ENCODE measurements at places on chromosomes 3 and 15. TPM values are rescaled to one million over a fixed set of nuclear protein-coding genes. Genes with fewer than 3 reads are reported as not detected.
A peak's percentile ranks its signal among the peaks of the same experiment; 100 is the strongest.

Gene C3orf80
- total RNA-seq: not detected

Gene MST1R
- total RNA-seq: 1.1 TPM

Gene IQCF5
- not detected for total RNA-seq

Gene CRYBG3
- total RNA-seq: 5.1 TPM

Gene COX5A
- 426 TPM for total RNA-seq

Gene FEZF2
- total RNA-seq: not detected

Gene SEC62
- total RNA-seq: 12.2 TPM

Gene GOLGA6L4
- total RNA-seq: not detected

Gene PPP1R14D
- total RNA-seq: not detected

Gene DTWD1
- 29.3 TPM for total RNA-seq

Gene AMIGO3
- total RNA-seq: not detected

Gene PTH1R
- total RNA-seq: not detected

DNA sequence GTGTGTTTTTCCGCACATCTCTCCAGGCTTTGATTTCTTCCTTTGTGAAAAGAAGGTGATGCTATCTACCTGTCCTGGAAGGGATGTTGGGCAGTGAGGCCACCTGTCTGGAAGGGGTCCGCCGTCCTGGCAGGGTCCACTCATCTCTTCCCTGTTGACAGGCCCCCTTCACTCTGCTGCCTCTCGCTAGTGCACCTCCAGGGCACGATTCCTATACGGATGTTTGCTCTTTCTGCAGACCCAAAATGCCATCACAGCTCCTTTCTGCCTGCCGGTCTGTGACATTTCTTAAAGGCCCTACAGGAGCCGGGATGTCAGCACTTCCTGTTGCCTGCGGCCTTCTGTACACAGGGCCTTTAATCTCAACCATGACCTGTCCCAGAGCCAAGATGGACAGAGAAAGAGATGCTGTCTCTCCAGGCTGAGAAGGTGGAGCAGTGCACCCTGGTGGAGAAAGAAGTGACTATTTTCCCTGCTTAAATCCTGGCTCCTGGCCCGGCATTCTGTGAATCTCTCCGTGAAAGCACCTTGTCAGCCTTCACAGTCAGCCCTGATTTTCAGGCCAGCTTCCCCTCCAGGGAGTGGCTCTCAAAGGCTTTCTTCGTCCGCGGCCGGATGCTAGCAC lies 7.4 kb downstream of the FAM3D start:
- DNase-seq: peak; percentile 51

DNA sequence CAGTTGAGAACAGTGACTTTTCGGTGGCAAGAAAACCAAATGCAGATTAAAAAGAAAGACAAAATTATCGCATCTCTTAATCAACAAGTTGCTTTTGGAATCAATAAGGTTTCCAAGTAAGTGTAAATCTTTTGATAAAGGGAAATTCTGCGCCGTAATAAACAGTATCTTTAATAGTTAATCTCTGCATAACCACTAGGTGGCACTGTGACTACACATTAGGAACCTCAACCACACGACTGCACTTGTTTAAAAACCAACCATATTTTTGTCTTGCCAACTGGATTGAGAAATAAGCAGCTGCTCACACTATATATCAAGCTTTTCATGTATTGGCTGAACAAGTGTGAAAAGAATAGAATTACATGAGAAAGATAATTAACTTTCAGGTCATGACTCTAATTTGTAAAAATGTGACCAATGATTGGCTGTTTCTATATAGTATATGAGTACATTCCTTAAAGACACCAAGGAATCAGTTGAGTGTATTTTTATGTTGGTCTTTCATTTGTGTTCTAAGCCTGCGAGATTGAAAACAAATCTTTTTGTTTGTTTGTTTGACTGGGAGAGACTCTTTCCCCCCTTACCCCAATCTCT lies 72.7 kb downstream of the DZIP3 start:
- peak; percentile 30 for DNase-seq

DNA sequence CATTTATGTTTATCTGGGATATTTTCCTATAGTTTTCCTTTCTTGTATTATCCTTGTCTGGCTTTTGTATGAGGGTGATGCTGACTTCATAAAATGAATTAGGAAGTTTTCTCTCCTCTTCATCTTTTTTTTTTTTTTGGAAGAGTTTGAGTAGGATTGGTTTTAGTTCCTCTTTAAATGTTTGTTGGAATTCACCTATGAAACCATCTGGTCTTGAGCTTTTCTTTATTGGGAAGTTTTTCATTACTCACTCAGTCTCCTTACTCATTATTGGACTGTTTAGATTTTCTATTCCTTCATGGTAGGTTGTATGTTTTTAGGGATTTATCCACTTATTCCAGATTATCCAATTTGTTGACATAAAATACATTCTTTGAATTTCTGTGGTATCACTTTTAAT lies 18.7 kb upstream of the MASP1 start:
- no peak for DNase-seq

- DNase-seq: no peak
Observed at GRCh38 chr15:61987824-61988223, 72.4 kb downstream of the VPS13C start.

DNA sequence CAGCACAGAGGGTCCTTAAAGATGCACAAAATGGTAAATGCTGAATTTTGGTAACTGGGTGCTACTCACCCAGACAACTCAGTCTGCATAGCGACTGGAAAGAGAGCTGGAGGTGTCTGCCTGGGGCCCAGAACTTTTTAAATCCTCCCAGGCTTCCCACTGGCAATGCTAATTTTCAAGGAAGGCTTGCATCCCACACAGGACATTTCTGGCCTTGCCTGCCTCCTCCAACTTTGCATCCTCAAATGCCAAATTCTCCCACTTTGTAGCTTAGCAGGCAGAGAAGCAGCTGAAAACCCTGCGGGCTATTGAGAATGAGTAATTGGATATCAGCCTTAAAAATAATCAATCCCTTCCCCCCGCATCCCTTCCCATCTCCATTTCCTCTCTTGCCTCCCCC lies 656.6 kb upstream of the ADAMTS9 start:
- no peak for DNase-seq

DNA sequence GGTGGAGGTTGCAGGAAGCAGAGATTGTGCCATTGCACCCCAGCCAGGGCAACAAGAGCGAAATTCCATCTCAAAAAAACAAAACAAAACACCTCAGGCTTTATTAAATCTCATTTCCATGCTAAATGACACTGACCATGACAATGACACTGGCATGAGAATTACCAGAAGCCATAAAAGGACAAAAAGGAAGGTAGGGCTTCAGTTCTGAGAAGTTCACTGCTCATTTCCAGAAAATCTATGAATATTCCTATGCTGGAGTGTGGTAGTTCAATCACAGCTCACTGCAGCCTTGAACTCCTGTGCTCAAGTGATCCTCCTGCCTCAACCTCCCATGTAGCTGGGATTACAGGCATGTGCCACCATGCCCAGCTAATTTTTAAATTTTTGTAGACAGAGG lies 44.7 kb downstream of the PCNP start:
- no peak for DNase-seq

- no peak for DNase-seq
Observed at GRCh38 chr3:70177881-70178645, 134.4 kb downstream of the MDFIC2 start.

GRCh38 chr3:60992395-60992794 lies 258.9 kb downstream of the FHIT start:
- DNase-seq: no peak

DNA sequence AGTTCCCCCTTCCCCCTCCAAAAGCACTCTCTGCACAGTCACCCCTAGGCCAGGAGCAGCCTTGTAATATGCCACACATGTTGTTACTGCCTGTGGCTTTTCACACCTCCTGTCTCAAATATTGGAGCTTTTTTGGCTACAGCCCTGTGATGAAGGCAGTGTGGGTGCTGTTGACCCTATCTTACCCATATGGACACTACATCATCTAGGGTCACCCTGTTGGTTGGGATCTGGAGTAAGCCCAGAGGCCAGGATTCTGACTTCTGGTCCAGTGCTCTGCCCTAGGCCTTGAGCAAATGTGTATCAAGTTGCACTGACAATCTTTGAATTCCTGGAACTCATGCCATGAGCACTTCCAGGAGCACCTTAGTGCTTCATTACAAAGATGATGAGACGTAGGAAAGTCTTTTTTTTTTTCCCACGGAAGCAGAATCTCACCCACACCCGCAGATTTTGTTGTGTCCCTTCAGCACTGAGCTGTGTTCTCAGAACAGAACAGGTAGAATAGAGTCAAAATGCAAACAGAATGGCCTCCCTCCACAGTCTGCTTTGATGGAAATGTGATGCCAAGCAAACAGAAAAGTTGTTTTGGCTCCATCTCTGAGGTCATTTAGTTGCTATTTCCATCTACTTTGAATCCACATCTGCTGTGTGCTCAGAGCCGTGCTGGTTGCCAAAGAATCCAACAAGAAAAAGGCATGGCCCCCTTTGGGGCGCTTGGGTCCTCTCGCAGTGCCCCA lies 49.6 kb downstream of the SMAD3 start:
- no peak for DNase-seq

DNA sequence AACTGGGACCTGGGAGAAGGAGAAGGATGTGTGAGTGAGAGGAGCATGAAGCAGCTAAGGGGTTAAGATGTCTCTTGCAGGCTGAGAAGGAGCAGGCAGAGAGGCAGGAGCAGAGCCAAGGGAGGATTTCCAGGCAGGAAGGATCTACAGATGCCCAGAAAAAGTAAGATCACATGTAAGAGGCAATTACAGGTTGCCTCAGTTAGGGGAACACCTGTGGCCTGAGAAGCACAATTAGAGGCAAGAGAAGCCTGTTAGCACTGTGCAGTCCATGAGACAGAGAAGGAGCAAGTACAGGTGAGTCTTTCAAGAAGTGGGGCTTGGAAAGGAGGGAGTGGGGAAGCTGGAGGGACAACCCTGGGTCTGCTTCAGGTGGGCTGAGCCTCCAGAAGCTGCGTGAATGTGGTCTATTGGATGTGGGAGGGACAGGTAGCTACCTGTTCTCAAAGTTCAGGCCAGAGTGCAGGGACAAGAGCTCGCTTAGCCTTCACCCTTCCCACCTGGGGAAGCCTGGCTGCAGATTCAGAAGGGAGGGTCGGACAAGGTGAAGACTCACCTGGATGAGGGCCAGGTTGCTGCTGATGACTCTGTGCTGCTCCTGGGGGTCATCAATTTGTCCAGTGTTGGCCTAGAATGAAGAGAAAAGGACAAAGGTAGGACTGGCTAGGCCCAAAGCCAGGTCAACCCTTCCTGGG lies 50.7 kb downstream of the SLC41A3 start:
- no peak for DNase-seq

DNA sequence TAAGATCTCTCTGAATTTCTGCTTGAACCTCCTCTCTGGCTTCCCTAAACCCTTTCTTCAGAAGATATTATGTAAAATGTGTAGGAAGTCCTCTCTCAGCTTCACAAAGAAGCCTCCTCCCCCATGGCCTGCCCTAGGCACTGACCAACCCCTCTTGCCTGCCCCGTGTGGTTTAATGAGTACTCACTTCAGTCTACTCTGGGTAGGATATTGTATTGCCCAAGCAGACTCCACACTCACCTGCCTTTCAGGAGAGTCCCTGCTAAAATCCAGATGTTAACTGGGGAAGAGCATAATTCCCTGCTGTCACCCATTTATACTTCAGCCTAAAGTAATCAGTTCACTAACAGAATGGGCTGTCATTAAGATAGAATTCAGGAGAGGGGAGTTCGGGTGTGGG lies 2.6 kb upstream of the AGBL1 start:
- no peak for DNase-seq

DNA sequence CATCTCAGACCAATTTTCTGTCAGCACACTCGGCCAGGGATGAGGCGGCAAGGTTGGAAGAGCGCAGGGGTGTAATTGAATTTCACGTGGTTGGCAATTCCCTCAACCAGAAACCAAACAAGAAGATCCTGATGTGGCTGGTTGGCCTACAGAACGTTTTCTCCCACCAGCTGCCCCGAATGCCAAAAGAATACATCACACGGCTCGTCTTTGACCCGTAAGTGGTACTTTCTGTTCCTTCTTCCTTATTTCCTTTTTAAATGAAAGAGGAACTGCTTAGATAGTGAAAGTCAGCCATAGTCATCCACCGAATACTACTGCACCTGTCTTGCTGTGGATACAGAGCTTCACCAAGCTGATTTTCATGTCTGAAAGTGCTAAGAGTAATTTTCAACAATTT lies 60.1 kb downstream of the SGO1 start:
- DNase-seq: no peak

GRCh38 chr3:58463181-58463941 lies 28.5 kb upstream of the KCTD6 start:
- peak; percentile 86 for DNase-seq

GRCh38 chr3:141257961-141258360 lies 26.3 kb downstream of the PXYLP1 start:
- DNase-seq: no peak

GRCh38 chr3:162996368-162996767 lies 1499.8 kb downstream of the OTOL1 start:
- no peak for DNase-seq

DNA sequence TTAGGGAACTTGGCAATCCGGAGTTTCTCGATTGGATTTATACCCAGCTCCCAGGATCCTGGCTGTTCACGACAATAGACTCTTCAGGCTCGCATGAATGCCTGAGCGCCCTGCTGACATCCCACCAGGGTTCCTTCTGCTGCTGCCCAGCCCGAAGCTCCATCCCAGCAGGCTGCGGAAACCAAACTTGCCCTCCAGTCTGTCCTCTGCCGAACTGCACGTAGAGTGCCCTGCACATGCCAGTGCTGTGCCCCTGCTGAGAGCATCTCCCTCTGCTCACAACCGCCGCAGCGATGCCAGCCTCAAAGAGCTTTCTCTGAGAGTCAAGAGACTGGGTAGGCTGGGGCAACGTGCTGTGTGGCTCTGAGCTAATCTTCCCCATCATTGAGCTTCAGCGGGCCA lies 6.9 kb downstream of the ADAMTS7 start:
- no peak for DNase-seq

GRCh38 chr3:81277853-81278252 lies 483.6 kb downstream of the GBE1 start:
- no peak for DNase-seq

- DNase-seq: no peak
Observed at GRCh38 chr3:38227989-38228388, 37.6 kb upstream of the SLC22A13 start.

DNA sequence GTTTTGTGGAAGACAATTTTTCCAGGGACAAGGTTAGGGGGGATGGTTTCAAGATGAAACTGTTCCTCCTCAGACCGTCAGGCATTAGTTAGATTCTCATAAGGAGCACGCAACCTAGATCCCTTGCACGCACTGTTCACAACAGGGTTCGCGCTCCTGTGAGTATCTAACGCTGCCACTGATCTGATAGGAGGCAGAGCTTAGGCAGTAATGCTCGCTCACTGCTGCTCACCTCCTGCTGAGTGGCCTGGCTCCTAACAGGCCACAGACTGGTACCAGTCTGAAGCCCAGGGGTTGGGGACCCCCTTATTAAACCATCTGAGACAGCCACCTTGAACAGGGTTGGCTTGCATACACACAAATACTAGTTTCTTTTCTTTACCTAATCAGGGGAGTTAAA lies 13.5 kb upstream of the IMPG2 start:
- no peak for DNase-seq

Measured in MG63 (cell line).